ENCODE measurements at places on chromosomes 16 and 17. TPM values are rescaled to one million over a fixed set of nuclear protein-coding genes. Genes with fewer than 3 reads are reported as not detected.

GRCh38 chr16:578870-579405, 9.2 kb downstream of the PIGQ start:
- no peaks in the 10 kb centered on the region for H3K27me3 ChIP-seq
- H3K36me3 ChIP-seq, result peaks cover 2% of the 10 kb centered on the region
- no peak overlapping the region for H3K4me3 ChIP-seq
- H3K27ac ChIP-seq, result no peak overlapping the region
- peaks cover 5% of the 10 kb centered on the region for H3K4me1 ChIP-seq

DNA sequence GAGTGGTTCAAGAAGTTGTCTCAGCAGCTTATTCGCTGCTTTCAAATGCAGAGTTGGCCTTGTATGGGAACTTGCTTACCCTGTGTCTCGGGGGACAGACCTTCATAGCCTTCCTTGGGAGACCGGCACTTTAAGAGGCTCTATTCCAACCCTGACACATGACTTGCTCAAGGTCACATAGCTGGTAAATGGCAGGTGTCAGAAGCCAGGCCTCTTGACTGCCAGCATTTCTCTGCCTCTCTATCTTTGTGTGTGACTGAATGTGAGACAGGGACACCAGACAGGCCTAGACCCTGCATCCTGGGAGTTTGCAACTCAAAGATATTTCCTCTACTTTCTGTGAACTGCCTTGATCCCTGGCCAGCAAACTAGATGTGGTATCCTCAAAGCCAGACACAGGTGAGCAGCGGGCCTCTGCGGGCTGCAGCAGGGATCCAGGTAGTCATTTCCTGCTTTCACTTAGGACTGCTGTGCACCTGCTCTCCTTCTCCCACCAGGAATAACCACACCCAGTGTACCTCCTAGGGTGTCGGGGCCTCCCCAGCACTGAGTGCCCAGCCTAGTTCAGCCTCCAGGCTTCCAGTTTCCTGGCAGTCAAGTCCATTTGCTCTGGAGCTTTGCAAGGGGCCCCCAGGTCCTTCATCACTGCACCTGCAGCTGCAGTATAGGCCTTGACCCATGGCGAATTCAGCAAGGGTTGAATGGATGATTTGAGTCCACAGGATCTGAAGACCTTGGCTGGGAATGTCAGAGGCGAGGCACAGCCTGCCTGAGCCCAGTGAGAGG, 116.6 kb upstream of the TNRC6C start:
- no peak for DNase-seq
- H3K27me3 ChIP-seq, result no peaks in the 10 kb centered on the region
- no peak overlapping the region for H3K4me3 ChIP-seq
- no peaks in the 10 kb centered on the region for H3K36me3 ChIP-seq

GRCh38 chr17:80969030-80969673, 22.5 kb upstream of the CHMP6 start:
- peak overlapping the region; percentile 73 for H3K27ac ChIP-seq
- peaks cover 8% of the 10 kb centered on the region for H3K36me3 ChIP-seq
- H3K4me3 ChIP-seq, result no peak overlapping the region
- H3K4me1 ChIP-seq, result peaks cover 22% of the 10 kb centered on the region
- no peaks in the 10 kb centered on the region for H3K27me3 ChIP-seq

The DCTN5 gene
- 69.7 TPM for total RNA-seq

The FKBP10 gene
- total RNA-seq, result 408 TPM

Measured in osteocyte (in vitro differentiated cells).